Parietal lobe (tissue), 2 donors: ENCODE measurements at places on chromosomes 6 and 20. TPM values are rescaled to one million over a fixed set of nuclear protein-coding genes. Genes with fewer than 3 reads are reported as not detected.

Gene VIP
- 3.1 TPM for total RNA-seq

Gene COQ3
- 11.0 TPM for total RNA-seq

Gene CLDN20
- not detected for total RNA-seq

Gene SLC16A10
- 10.3 TPM for total RNA-seq

Gene PNPLA1
- not detected for total RNA-seq

Gene PACRG
- 8.5 TPM for total RNA-seq
